ENCODE measurements at places on chromosomes 5 and 9. TPM values are rescaled to one million over a fixed set of nuclear protein-coding genes. Genes with fewer than 3 reads are reported as not detected.

ZDHHC11B gene
- total RNA-seq: 0.48 TPM

FCN2 gene
- not detected for total RNA-seq

GRCh38 chr9:111276431-111277128 is 53.4 kb downstream of the OR2K2 start:
- DNase-seq: no peak

- no peak for DNase-seq
Observed at GRCh38 chr9:68825762-68826472, 120.9 kb downstream of the PIP5K1B start.

GRCh38 chr5:12920527-12920926 is 1016.3 kb upstream of the CTNND2 start:
- no peak for DNase-seq

All from activated CD4-positive, alpha-beta T cell treated with anti-CD3 and anti-CD28 coated beads for 36 hours (primary cell).